Posterior cingulate gyrus (tissue), 11 donors: ENCODE measurements at places on chromosomes 2 and 18.

DNA sequence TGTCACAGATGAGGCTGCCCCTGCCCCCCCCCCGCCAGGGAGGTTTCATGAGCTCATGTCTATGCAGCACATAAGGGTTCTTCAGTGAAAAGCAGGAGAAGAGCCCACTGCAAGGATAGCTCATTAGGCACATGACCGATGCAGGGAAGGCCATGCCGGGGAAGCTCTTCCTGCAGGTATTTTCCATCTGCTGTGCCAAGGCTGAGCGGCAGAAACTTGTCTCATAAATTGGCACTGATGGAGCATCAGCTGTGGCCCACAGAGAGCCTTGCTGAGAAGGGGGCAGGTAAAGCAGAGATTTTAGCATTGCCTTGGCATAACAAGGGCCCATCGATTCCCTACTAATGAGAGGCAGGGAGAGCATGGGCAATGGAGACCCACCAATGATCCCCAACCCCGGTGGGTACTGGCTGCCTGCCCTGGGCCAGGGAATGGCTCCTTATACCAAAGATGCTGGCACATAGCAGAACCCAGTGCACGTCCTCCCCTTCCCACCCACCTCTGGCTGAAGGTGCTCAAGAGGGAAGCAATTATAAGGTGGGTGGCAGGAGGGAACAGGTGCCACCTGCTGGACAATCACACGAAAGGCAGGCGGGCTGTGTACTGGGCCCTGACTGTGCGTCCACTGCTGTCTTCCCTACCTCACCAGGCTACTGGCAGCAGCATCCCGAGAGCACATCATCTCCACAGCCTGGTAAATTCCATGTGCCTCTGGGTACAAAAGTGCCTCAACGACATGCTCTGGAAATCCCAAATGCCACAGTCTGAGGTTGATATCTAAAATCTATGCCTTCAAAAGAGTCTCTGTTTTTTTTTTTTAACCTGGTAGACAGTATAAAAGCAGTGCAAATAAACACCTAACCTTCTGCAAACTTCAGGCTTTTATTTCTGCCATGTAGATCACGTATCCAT is 41.4 kb downstream of the STEAP3 start:
- DNase-seq: peak; percentile 39

DNA sequence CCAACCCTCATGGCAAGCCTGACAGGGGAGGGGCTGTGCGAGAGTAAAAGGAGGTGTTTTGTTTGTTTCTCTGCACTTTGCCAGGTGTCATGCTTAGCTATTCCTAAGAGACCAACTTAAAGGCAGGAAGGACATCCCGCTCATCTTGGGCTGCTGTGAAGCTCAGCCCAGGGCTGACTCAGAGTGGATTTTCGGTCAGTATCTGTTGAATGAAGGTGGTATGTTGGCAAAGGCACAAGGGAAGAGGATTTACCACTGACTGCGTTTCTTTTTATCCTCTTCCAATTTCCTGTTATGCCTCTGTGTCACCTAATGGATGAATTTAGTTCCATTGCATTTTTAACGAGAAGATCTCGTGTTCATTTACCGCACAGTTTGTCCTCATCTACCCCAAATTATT is 18.9 kb downstream of the TRPM8 start:
- DNase-seq: no peak

DNA sequence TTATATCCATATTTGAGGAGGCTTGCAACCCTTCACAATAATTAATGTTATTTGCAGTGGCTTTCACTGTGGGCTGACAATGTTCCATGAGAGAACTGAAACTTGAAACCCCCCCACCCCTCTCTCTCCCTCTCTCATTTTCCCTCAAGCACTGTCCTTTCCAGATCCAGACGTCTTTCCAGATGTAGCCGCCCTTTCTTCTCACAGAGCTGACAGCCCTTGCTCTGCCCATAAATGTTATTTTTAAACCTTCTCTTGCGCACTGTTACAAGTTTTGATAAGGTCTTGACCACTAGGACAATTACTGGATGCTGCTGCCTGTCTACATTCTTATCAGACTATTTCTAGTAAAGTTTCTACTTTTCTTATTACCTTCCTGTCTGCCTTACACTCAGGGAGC is 91.4 kb upstream of the LINC00305 start:
- no peak for DNase-seq

- no peak for DNase-seq
These were observed 43.2 kb downstream of the KCNE4 start for GRCh38 chr2:223095207-223095606.

DNA sequence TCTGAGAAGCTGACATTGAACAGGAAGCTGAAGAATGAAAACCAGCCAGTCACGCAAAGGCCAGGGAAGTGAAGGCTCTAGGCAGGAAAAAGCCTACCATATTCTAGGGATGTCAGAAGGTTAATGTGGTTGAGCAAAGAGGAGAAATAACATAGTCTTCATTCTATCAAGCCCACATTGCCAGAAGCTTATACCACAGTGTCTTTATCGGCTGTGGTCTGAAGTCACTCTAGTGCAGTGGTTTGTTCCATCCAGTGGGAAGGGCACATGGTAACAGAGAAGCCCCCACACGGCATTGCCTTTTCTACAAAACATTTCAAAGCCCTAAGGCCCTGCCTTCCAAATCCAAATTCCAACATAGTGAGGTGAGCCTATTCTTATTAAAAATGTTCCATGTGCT is 311.3 kb downstream of the TNS1 start:
- DNase-seq: no peak

- DNase-seq: no peak
These were observed 288.3 kb downstream of the CYP26B1 start for GRCh38 chr2:71859211-71859847.

GRCh38 chr2:25699216-25699615 is 25.8 kb upstream of the DTNB start:
- DNase-seq: no peak

DNA sequence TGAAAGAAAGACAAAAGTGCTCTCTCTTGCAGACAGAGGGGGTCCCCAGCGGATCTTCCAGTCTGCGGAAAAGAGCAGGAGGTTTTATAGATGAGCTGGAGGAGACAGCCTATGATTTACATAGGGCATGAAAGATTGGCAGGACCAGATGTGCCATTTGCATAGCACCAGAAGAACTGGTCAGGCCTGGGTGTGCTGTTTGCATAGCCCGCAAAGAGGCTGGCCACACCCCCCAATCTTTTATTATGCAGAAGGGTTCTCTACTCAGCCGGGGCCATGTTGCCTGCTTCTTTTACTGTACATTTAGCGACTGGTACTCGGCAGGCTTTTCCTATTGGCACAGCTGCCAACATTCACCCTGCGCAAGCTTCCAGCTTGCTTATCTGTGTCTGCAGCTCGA is 317.6 kb downstream of the GALR1 start:
- DNase-seq: no peak

DNA sequence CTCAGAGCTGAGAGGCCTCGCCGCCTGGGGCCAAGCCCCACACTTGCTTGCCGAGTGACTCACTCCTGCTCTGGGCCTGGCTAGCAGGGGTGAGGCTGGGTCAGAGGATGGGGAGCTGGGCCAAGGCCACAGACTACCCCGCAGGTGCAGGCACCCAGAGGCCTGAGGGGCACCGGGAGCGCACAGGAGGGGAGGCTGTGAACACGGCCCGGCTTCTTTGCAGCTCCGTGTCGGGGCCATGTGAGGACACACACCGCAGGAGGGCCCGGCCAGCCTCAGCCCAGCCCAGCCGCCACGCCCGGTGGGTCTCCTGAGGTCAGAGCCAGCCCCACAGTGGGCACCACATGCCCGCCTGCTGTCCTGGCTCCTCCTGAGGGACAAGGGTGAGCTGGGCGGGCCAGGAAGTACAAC is 8.4 kb downstream of the GPC1 start:
- DNase-seq: no peak

DNA sequence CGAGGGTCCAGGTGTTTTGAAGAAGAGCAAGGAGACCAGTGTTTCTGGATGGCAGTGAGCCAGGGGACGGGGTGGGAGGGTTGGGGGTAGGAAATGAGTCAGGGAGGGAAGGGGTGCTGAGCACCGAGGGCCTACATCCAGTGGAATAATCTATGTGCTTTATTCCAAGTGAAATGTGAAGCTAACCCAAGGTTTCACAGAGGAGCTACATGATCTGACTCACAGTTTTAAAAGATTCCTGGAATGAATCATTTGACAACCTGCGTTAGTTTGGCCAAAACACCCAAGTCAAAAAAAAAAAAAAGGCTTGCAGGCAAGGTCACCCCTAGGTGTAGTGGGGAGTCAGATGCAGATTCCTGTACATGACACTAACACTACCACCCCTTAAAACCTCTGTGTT is 419.7 kb upstream of the MEX3C start:
- no peak for DNase-seq

DNA sequence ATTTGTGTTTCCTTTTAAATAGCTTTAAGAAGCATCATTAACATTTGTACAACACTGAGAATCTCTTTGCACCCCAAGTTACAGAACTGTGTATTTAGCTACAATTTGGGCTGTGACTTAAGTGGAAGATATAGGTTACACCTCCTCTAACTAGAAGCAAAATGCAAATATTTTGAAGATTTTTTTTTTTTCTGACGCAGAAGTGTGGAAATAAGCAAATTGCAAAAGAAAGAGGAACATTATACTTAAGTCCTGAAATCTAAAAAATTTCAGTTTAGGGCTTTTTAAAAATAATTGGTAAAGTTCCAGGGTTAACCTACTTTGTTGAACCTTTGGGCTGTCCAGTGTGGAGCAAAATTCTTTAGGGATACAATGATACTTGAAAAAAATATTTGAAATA is 41.4 kb upstream of the RBMS1 start:
- DNase-seq: no peak

DNA sequence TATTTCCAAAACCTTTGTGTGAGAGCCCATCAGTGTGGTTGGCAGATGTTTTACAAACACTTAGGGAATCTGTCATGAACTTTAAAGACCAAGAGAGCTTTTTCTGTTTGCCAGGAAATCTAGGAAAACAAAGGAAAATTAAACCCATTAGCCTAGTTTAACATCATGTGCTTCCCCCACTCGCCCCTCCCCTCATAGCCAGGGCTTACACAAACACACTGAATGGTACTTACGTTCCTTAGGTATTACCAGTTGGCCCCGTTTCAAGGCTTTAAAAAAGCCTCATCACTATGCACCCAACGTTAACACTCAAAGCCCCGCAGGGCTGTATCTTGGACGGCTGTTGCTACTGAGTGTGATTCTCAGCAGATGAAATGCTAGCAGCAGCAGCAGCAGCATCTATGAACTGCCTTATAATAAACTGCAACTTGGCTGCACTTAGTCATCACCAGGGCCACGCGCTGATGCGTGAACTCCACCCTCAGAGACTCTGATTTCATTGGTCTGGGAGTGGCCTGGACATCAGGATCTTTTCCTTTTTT is 20.1 kb upstream of the TTC39C start:
- no peak for DNase-seq

GRCh38 chr2:100045000-100045399 is 97.4 kb downstream of the AFF3 start:
- DNase-seq: no peak

- DNase-seq: no peak
These were observed 39.9 kb upstream of the INHBB start for GRCh38 chr2:120305937-120306490.

GRCh38 chr2:207467716-207468347 is 61.9 kb upstream of the CREB1 start:
- no peak for DNase-seq

GRCh38 chr18:72119082-72119481 is 425.1 kb downstream of the CBLN2 start:
- DNase-seq: no peak

- no peak for DNase-seq
These were observed 21.4 kb upstream of the HAAO start for GRCh38 chr2:42813763-42814162.

DNA sequence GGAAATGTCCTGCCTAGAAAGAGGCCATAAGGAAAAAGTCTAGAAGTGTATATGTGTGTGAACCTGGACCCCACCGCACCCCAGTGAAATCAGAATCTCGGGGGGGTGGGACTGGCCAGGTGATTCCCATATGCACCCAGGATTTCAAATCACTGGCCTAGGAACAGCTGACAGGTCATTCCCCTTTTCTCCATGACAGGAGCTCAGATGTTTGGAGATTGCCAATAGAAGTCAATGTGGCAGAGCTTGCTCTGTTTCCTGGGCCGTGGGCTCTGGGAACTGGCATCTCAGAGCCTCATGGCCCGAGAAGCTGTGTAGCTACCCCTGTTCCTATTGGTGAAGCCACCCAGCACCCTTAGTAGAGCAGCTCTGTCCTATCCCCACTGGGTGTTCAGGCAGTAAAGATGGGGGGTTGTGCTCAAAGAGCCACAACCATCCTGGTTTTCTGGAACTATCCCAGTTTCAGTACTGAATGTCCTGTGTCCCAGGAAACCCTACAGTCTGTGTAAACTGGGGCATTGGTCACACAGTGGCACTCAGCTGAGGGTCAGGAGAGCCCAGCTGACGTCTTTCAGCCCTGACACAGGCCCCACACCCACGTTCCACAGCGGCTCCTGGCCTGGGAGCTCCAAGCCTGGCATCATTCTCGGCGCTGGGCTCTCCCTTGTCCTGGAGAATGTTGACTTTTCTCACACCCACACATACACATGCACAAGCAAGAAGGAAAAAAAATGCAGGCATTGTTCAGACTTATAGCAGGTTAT is 18.9 kb downstream of the GNLY start:
- DNase-seq: no peak

DNA sequence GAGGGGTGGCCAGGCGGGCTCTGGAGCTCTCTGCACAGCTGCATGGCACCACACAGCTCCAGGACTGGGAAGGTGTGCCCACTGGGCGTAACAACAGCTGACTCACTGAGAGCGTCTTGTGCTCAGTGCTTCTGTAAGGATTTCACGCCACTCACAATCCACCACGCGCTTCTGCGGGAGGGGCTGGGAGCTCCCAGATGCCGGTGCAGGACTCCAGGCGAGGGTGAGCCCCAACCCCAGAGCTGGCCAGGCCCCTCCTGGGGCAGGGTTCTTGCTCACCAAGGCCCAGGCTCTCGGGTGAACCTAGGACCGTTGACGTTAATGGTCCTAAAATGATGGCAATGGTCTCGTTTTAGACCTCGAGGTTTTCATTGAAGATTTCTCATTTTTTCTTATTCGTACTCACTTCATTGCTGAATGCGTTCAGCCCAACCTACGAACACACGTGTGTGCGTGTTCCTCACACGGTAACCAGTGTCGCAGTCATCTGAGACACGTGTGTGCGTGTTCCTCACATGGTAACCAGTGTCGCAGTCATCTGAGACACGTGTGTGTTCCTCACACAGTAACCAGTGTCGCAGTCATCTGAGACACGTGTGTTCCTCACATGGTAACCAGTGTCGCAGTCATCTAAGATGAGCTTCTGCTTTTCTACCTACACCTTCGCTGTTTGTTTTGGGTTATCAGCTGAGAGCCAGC is 38.4 kb upstream of the ZNF236 start:
- no peak for DNase-seq

GRCh38 chr2:239765076-239765845 is 259.9 kb downstream of the NDUFA10 start:
- DNase-seq: no peak

- no peak for DNase-seq
These were observed 28.2 kb downstream of the METTL8 start for GRCh38 chr2:171405546-171405945.

GRCh38 chr2:70979626-70980025 is 1.2 kb downstream of the ANKRD53 start:
- DNase-seq: no peak

GRCh38 chr2:60051991-60052390 is 501.5 kb downstream of the BCL11A start:
- no peak for DNase-seq
